Stromal cell of bone marrow (primary cell): ENCODE measurements at places on chromosomes 12 and 14.
A peak's percentile ranks its signal among the peaks of the same experiment; 100 is the strongest.

DNA sequence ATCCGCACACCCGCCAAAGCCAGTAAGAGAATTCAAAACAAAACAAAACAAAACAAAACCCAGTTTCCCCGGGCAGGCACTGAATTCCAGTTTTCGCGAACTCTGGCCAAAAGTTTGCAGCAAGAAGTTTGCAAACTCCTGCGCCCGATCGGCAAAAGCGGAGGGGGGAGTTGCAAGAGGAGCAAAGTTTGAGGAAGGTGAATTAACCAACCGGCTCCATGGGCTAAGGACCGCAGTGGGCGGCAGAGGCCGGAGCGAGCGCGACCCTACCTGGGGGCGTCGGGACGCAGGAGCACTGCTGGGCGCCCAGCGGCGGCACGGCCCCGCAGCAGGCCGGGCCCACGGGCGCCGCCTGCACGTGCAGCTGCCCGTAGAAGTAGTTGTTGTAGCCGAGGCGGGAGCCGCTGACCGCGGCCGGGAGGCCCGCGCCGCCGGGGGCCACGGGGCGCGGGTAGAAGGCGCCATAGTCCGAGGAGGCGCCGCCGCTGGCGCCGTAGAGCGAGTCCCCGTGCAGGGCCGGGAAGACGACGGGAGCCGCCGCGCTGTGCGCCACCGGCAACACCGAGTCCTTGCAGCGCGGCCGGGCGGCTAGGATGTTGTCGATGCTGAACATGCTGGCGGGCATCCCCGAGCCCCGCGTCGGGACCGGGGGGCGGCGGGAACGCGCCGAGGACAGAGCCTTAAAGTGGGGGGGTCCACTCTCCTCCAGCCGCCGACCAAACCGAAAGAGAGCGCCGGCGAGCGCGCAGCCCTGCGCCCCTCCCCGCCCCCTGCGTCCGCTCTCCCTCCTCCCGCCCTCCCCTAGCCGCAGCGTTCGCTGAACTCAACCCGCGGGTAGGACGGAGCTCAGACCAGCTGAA lies at the start of gene GSC:
GSC (minus strand) TSS at position 723 of the 860 bp plus-strand sequence; CDS start at position 625, 98 bp downstream.
- DNase-seq = peak; percentile 8

DNA sequence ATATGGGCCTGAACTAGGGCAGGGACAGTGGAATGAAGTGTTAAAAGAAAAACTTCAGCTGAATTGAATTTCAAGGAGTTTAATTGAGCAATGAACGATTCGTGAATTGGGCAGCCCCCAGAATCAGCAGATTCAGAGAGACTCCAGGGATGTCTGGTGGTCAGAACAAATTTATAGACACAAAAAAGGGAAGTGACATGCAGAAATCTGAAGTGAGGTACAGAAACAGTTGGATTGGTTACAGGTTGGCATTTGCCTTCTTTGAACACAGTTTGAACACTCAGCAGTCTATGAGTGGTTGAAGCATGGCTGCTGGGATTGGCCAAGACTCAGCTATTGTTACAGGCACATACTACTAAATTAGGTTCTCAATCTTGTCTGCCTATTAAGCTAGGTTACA lies 9.7 kb upstream of the TBPL2 start:
- no peak for DNase-seq

DNA sequence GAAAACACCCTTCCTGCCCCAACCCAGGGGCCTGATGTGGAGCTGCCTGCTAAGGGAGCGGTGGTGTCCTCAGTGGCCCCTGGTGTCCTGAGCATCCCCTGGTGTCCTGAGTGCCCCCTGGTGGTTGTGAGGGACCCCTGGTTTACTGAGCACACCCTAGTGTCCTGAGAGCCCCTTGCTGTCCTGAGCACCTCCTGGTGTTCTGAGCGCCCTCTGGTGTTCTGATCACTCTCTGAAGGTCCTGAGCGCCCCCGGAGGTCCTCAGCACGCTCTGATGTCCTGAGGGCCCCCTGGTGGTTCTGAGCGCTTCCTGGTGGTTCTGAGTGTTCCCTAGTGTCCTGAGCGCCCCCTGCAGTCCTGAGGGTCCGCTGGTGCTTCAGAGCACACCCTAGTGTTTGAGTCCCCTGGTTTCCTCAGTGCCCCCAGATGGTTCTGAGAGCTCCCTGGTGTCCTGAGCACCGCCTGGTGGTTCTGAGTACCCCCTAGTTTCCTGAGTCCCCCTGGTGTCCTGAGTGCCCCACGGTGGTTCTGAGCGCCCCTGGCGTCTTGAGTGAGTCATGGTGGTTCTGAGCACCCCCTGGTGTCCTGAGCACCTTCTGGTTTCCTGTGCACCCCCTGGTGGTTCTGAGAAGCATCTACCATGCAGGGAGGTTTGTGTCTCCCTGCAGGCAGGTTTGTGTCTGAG lies 1004.2 kb downstream of the TMEM121 start:
- no peak for DNase-seq

- no peak for DNase-seq
Observed at GRCh38 chr12:118342090-118342489, 30.6 kb downstream of the TAOK3 start.

DNA sequence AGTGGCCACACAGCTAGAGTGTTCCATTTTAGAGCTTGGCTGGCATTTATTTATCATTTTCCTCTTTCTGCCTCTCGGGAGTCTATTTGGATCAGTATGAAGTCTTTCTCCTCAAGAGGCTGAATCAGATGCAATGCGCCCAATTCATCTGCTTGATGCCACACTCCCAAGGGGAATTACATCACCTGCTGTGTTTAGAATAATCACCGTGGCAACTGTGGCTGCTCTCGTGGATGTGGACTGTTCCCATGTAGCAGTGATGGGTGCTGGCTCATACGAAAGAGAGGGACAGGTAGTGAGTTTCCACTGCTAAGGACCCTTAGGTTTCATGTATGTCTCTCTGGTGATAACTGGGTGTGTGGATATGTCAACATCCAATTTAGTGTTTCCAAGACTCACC lies 70.7 kb downstream of the SRRM4 start:
- no peak for DNase-seq

- no peak for DNase-seq
Observed at GRCh38 chr14:38866461-38866860, 236.6 kb downstream of the SEC23A start.

GRCh38 chr14:76088771-76089571 lies 62.8 kb upstream of the GPATCH2L start:
- no peak for DNase-seq

GRCh38 chr12:95554532-95555071 lies 3.3 kb upstream of the USP44 start:
- no peak for DNase-seq

- no peak for DNase-seq
Observed at GRCh38 chr12:126782083-126782482, 1484.9 kb upstream of the TMEM132C start.

- DNase-seq = no peak
Observed at GRCh38 chr14:76654573-76655108, 106.6 kb upstream of the VASH1 start.

- DNase-seq = peak; percentile 70
Observed at GRCh38 chr14:25050269-25051150, 563 bp upstream of the STXBP6 start.

- no peak for DNase-seq
Observed at GRCh38 chr12:53929527-53929926, 9.1 kb upstream of the HOXC13 start.

DNA sequence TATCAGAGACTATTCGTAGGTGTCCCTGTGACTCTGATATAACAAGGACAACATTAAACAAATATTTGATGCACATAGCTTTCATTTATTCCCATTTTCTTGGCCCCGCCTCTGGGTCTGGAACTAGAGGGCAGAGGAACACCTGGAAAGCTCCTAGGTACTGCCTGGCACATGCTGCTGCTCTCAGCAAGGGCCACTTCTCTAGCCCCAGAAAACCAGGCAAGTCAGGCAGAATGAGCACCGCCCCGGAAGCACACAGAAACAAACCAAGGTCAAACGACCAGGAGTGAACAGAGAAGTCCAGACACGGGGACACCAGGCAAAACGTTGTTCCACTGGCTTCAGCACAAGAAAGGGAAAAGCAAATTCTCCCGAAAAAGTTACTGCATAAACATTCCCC lies 76.1 kb downstream of the TTC7B start:
- DNase-seq = no peak

GRCh38 chr12:127507341-127507740 lies 759.6 kb upstream of the TMEM132C start:
- DNase-seq = no peak

DNA sequence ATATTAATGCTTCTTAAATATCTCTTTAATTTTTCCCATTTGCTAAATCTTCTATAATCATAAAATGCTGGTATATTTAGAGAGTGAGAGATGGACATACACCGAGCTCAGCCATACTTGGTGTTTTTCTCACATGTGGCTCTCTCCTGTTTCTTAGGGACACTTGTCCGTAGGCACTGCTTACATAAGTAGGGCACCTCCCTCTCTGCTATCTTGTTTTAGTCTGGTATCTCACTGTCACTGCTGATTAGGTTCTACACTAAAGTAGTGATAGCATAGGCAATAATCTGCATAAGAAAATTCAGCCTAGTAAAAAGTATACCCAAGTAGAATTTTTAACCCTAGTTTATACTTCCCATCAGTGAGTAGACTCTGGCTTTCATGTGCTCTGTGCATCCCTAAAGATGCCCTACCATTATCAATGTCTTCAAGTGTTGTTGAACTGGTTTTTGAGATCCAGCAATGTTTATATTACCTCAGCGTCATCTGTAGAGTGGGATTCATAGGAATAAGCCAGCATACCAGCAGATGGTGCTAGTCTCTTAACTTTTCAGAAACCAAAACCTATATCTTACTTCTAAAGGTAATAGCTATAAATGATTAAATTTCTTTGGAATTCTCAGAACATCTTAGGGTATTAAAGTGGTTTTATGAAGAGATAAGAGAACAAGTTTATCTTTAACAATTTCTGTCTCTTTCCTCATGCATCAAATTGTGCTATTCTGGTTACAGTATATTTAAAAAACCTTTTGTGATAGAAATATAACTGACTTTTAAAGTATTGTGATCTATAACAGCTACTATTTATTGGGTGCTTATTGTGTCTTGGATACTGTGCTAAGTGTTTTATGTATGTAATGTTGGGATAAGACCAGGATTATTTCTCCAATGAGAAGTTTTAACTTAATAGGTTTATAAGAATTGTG lies 32.9 kb downstream of the ARID2 start:
- DNase-seq = peak; percentile 25

- no peak for DNase-seq
Observed at GRCh38 chr14:101695659-101696058, 65.8 kb upstream of the PPP2R5C start.

DNA sequence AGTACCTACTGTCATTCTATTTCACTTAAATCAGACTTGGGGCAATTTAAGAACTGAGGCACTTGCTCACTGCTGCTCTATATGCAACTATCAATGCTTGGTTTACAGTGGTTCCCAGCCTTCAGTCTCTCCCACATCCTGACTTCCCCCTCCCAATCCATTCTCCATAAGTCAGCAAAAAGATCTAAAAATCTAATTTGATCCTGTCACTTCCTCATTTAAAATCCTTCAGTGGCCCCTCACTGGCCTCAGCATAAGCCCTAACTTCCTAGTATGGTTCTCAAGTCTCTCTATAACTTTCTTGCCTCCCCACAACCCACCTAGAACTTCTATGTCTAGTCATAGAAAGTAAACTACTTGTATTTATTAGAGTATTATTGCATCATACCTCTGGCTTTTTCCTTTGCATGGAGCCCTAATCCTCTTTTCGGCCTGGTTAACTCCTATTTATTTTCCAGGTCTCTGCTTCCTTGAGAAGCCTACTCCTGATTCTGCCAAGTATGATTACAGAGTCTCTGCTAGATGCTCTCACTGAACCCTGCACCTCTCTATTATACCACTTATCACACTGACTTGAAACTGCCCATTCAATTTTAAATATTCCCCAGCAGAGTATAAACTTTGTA lies 130.6 kb downstream of the RALGAPA1 start:
- DNase-seq = no peak

DNA sequence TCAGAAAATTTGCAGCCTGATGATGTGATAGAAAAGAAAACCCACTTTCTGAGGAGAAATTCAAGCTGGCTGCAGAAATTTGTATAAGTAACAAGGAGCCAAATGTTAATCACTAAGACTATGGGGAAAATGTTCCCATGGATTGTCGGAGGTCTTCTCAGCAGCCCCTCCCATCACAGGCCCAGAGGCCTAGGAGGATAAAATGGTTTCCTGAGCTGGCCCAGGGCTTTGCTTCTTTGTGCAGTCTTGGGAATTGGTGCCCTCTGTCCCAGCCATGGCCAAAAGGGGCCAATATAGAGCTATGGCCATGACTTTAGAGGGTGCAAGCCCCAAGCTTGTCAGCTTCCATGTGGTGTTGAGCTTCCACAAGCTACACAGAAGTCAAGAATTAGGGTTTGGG lies 335.9 kb downstream of the ATP23 start:
- no peak for DNase-seq

GRCh38 chr12:122318607-122319605 lies 52.6 kb upstream of the VPS33A start:
- peak; percentile 93 for DNase-seq

DNA sequence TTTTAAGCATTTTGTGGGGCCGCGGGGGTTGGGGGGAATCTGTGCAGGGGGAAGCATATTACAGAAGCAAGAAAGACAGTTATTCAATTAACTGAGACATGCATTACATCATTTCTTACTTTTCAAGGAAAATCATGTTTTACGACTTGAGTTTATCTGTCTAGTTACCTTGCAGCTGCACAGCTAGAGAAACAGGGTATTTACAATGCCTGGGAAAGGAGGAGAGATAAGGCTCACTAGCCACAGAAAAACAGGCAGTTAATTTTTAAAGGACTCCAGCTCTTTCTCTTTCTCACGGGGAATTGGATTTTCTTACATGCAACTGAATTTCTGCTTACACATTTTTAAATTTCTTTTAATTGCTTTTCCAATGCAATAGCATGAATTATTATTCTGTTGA lies 22.2 kb downstream of the FCF1 start:
- no peak for DNase-seq

GRCh38 chr12:91774434-91774921 lies 371.2 kb downstream of the BTG1 start:
- no peak for DNase-seq

- peak; percentile 39 for DNase-seq
Observed at GRCh38 chr12:76863837-76864236, 15.0 kb downstream of the CSRP2 start.

DNA sequence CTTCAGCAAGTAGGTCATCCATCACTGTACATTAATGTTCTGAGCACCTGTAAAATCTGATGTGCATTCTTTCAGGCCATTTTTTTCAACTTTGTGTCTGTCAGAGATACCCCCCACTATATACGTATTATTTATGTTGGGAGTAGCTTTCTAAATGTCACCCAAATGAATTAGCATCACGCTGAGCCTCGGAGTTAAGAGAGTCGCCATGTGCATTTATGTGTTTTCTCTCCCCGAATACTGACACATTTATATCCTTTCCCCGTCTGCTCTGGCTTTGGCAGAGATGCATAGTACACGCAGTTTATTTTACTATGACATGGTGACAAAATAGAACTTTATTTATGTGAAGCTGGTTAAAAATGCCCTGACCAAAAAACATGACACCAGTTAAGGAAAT lies 216.4 kb downstream of the SLC25A21 start:
- DNase-seq = no peak
